Chondrocyte (in vitro differentiated cells): ENCODE measurements at places on chromosomes 6 and 20. TPM values are rescaled to one million over a fixed set of nuclear protein-coding genes. Genes with fewer than 3 reads are reported as not detected.
A peak's percentile ranks its signal among the peaks of the same experiment; 100 is the strongest.

- no peak overlapping the region for H3K4me3 ChIP-seq
- no peak overlapping the region for H3K27ac ChIP-seq
- H3K36me3 ChIP-seq, result no peaks in the 10 kb centered on the region
- H3K4me1 ChIP-seq, result peaks cover 8% of the 10 kb centered on the region
These were observed 74.4 kb downstream of the ELOVL4 start for GRCh38 chr6:79872986-79873385.

- H3K4me3 ChIP-seq, result no peak overlapping the region
- H3K4me1 ChIP-seq, result peaks cover 4% of the 10 kb centered on the region
- no peaks in the 10 kb centered on the region for H3K27me3 ChIP-seq
- no peaks in the 10 kb centered on the region for H3K36me3 ChIP-seq
These were observed 83.9 kb upstream of the BTBD3 start for GRCh38 chr20:11833825-11834224.

GRCh38 chr6:45619211-45619760, 241.6 kb upstream of the SUPT3H start:
- DNase-seq, result no peak
- no peaks in the 10 kb centered on the region for H3K36me3 ChIP-seq
- H3K4me1 ChIP-seq, result peaks cover 13% of the 10 kb centered on the region

DNA sequence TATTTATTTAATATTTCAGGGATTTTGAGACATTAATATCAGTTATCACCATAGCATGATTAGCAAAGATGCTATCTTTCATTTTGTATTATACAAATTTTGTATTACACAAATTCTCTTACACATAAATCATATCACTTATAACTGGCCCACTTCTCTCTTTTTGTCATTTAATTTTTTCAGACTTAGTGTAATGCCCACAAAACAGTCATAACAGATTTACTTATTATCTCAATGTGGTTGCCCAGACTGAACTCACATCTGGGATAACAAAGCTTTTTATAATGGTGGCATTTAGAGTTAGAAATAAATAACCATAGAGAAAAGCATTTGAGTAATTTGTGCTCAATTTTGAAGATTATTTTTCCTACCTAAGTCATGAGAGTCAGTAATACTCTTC, 148.3 kb downstream of the TFAP2B start:
- H3K27me3 ChIP-seq, result no peaks in the 10 kb centered on the region
- H3K36me3 ChIP-seq, result no peaks in the 10 kb centered on the region
- DNase-seq, result no peak
- peaks cover 4% of the 10 kb centered on the region for H3K4me1 ChIP-seq
- H3K4me3 ChIP-seq, result no peak overlapping the region

The PERP gene
- total RNA-seq, result 22.5 to 53.6 TPM (median 52.1 TPM) in 3 replicates

The CALHM4 gene
- total RNA-seq, result not detected in 3 replicates

DNA sequence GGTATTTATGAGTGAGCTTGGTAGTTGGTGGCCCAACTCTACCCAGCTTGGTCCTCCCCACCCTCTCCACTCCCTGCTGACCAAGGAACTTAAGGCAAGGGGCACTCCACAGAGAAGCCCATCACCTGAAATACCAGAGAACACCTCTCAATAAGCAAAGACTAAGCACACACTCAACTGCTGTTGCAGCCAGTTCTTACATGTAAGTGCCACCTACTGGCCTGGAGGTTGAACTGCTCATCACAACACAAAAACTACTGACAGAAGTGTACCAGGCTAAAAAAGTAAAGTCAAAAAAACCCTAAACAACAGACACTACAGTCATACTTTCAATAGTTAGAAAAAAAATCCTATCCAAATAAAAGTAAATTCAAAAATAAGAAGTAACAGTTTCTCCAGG, 146.2 kb downstream of the FAM83B start:
- H3K27me3 ChIP-seq, result no peaks in the 10 kb centered on the region
- no peak overlapping the region for H3K27ac ChIP-seq
- DNase-seq, result no peak

GRCh38 chr6:75076009-75076408, 129.8 kb downstream of the COL12A1 start:
- no peak for DNase-seq
- no peaks in the 10 kb centered on the region for H3K27me3 ChIP-seq
- no peak overlapping the region for H3K27ac ChIP-seq
- H3K4me3 ChIP-seq, result no peak overlapping the region

The EPPIN gene
- not detected in 3 replicates for total RNA-seq

- H3K4me1 ChIP-seq, result peaks cover 43% of the 10 kb centered on the region
- no peak overlapping the region for H3K4me3 ChIP-seq
- H3K27me3 ChIP-seq, result no peaks in the 10 kb centered on the region
- DNase-seq, result no peak
- H3K36me3 ChIP-seq, result no peaks in the 10 kb centered on the region
- H3K27ac ChIP-seq, result peak overlapping the region; percentile 45
These were observed 503.8 kb upstream of the MARCKS start for GRCh38 chr6:113353392-113353791.

GRCh38 chr20:52313341-52313963, 121.9 kb upstream of the ZFP64 start:
- H3K27me3 ChIP-seq, result peaks cover 24% of the 10 kb centered on the region
- no peak overlapping the region for H3K4me3 ChIP-seq
- peaks cover 6% of the 10 kb centered on the region for H3K4me1 ChIP-seq
- H3K27ac ChIP-seq, result peak overlapping the region; percentile 29
- no peak for DNase-seq
- no peaks in the 10 kb centered on the region for H3K36me3 ChIP-seq

- H3K4me3 ChIP-seq, result peak overlapping the region; percentile 69
- H3K36me3 ChIP-seq, result peaks cover 1% of the 10 kb centered on the region
- DNase-seq, result no peak
- H3K4me1 ChIP-seq, result peaks cover 45% of the 10 kb centered on the region
- no peaks in the 10 kb centered on the region for H3K27me3 ChIP-seq
These were observed 1.2 kb downstream of the PM20D2 start for GRCh38 chr6:89146718-89147700.

The RBBP8NL gene
- not detected in 3 replicates for total RNA-seq

GRCh38 chr6:31727717-31728671, 1.1 kb downstream of the DDAH2 start:
- no peaks in the 10 kb centered on the region for H3K27me3 ChIP-seq
- H3K4me1 ChIP-seq, result peaks cover 28% of the 10 kb centered on the region
- peak overlapping the region; percentile 98 for H3K4me3 ChIP-seq
- peaks cover 29% of the 10 kb centered on the region for H3K36me3 ChIP-seq
- DNase-seq, result no peak

DNA sequence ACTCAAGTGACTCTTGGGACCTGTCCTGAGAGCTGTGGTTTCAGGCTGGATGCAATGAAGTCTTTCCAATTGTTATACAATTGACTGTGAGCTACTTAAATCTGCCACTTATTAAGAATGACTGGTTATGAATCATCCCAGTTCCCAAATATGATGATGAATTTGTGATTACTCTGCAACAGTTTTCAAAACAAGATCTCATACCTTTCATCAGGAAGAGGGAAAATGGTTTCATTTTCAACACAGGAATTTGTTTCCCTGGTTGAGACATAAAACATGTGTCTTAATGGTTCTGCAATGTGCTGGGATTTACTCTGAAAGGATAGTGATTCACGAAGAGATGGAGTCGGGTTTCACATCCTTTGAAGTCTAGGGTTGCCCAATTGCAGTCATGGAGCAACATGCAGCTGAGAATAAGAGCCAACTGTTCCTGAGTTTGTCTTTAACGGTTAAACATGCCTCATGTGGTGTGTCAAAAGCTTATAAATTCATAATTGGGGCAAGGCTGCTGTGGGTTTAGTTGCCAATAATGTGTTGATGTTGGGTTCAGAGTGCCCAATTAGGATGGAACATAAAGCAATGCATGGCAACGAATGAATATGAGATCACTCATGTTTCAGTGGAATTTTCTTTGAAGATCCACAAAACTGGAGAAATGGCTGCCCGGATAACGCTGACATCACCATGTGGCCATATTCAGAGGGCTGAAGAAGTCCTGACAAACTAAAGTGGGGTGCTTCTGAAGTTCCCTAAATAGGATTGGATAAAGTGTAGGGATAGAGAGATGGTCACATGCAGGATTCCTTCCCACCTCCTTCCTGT, 41.0 kb downstream of the CYP24A1 start:
- no peak overlapping the region for H3K27ac ChIP-seq
- H3K4me3 ChIP-seq, result no peak overlapping the region
- DNase-seq, result no peak
